ENCODE measurements at places on chromosomes 1 and 21. TPM values are rescaled to one million over a fixed set of nuclear protein-coding genes. Genes with fewer than 3 reads are reported as not detected.

DNA sequence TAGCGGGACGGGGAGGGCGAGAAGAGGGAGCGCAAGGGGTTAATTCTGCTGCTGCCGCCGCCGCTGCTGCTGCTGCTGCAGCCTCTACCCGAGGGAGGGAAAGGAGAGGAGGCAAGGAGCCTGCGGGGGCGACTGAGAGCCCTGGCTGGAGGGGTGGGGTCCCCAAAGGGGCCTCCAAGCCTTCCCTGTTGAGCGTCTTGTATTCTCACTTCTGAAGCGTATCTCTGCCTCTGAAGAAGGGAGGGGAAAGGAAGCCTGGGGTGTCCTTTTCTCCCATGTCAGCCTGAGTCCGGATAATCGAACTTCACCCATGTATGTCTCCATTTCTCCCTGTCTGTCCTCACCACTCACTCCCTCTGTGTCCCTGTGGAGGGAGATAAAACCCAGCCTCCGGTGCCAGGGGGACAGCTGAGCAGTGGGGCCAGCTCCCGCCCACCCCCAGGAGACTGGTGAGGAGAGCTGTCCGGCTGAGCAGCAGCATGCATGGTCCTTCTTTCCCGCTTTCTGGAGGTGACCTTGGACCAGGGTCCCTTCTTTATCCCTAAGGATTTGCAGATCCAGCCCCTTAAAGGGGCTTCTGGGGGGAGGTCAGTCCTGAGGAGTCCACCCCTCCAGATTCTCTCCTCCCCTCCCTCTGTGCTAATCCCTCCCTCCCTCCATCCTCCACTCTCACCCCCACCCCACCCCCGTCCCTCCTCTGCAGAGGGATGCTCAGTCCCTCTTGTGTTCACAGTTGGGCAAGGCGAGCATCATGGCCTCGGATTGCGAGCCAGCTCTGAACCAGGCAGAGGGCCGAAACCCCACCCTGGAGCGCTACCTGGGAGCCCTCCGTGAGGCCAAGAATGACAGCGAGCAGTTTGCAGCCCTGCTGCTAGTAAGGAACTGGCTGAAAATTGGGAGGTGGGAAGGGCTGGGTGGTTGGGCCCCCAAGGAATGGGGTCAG lies 1.0 kb downstream of the NCDN start:
- peaks cover 51% of the 10 kb centered on the region for H3K4me1 ChIP-seq
- no peak for DNase-seq
- no peaks in the 10 kb centered on the region for H3K27me3 ChIP-seq
- peak overlapping the region; percentile 96 for H3K4me3 ChIP-seq

DNA sequence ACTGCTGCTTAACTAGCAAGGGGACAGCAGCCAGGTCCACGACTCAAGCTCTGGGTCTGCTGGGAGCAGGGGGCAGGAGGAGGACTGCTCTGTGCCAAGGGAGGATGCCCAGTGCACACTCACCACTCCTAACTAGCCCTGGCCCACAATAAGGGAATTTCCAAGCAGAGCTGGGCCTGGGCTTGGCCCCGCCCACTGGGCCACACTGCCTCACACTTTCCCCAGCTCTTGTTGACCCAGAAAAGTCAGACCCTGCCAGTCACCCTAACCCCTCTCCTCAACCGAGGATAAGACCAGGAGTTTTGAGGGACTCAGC lies 18.7 kb downstream of the SLC9A1 start:
- H3K36me3 ChIP-seq = peaks cover 15% of the 10 kb centered on the region
- H3K4me1 ChIP-seq = peaks cover 56% of the 10 kb centered on the region
- no peak for DNase-seq

- no peak for DNase-seq
- H3K36me3 ChIP-seq = no peaks in the 10 kb centered on the region
- no peaks in the 10 kb centered on the region for H3K4me1 ChIP-seq
- H3K27ac ChIP-seq = no peak overlapping the region
- no peak overlapping the region for H3K4me3 ChIP-seq
Measured at GRCh38 chr1:168673974-168674683, 54.9 kb downstream of the DPT start.

GRCh38 chr1:217067642-217068041 lies 344.4 kb upstream of the ESRRG start:
- DNase-seq = no peak
- no peak overlapping the region for H3K27ac ChIP-seq
- H3K4me1 ChIP-seq = no peaks in the 10 kb centered on the region
- no peak overlapping the region for H3K4me3 ChIP-seq

DNA sequence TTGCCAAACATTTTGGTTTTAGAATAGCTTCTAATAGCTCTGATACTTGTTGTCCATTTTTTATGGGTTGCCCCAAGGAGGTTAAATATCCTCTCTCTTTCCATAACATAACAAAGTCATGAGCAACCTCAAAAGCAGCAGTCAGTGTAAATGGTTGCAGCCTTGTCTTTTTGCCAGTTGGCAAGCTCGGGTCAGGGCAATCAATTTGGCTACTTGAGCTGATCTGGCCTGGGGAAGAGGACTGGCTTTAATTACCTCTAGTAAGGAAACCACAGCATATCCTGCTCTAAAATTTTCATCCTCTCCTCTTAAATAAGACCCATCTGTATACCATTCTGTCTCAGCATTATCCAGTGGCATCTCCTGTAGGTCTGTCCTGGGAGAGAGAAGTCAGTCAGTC lies 21.2 kb upstream of the FMO4 start:
- no peak overlapping the region for H3K27ac ChIP-seq
- no peaks in the 10 kb centered on the region for H3K4me1 ChIP-seq
- no peaks in the 10 kb centered on the region for H3K36me3 ChIP-seq
- H3K4me3 ChIP-seq = no peak overlapping the region
- H3K27me3 ChIP-seq = no peaks in the 10 kb centered on the region
- no peak for DNase-seq

Gene GBP5
- 261 TPM for total RNA-seq
